ENCODE measurements at places on chromosomes 4 and X.

DNA sequence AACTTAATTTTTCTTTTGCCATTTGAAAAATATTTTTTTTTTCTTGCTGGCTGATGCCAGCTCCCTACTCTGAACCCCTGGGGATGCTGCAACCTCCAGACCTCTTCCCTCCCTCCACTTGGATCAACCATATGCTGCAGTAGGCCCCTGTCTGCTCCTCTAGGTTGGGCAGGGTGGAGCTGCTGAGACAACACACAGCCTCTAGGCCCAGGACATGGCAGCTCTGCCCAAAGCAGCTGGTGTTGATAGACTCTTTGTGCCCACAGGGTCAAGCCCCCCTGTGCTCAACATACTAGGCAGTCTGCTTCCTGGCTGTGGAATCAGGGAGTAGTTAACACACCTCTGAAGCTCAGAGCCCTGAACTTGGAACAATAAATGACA is 19.9 kb upstream of the CLNK start:
- no peak for DNase-seq

DNA sequence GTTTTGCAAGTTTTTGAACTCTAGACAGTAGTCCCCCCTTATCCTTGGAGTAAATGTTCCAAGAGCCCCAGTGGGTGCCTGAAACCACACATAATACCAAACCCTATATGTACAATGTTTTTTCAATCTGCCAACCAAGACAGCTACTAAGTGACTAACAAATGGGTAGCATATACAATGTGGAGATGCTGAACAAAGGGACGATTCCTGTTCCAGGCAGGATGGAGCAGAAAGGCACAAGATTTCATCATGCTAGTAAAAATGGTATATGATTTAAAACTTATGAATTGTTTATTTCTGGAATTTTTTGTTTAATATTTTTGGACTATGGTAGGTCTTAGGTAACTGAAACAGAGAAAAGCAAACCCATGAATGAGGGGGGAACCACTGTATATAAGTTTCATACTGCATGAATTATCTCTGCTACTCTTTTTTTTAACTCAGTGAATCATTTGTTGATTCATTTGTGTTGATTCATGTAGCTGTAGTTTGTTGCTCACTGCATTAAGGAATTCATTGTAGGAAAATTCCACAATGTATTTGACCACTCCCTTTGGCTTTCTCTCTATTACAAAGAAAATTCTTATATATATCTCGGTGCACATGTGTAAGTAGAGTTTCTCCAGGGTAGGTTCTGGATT is 21.9 kb upstream of the ANXA3 start:
- no peak for DNase-seq

DNA sequence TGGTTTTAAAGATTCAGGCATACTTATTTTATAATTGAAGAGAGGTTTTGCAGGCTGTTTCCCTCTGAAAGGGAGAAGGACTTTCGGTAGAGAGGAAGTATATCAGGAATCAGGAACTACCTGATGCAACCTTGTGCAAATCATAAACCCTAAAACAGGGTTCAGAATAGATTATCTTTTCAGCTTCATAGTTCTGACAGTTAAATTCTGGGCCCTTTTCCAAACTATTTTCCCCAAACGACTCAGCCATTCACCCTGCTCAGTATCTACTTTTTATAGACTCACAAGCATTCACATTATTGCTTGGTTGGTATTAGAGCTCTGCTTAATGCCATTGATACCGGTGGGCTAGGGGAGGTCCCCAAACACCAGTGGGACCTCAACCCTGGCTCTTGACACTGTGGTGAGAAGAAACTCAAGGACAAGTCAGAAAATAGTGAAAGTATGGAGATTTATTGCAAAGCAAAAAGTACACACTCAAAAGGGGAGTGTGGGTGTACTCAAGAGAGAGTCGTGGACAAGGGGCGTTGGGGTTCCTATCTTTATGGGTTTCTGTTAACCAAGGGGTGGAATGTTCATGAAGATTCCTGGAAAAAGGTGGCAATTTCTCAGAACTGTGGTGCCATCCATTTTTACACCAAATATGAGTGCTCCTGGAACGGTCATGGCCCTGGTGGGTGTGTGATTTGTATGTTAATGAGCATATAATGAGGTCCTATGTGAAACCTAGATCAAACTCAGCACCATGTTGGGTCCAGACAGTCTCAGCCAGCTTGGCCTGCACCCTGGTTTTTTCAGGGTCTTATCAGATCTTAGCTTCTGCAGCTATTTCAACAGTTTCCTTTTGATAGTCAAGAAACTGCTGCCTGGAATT is 238.3 kb downstream of the DCLK2 start:
- DNase-seq = no peak

- no peak for DNase-seq
Measured at GRCh38 chrX:7985568-7985967, 58.4 kb upstream of the PNPLA4 start.

- no peak for DNase-seq
Measured at GRCh38 chrX:154434394-154435168, 2.4 kb upstream of the GDI1 start.

DNA sequence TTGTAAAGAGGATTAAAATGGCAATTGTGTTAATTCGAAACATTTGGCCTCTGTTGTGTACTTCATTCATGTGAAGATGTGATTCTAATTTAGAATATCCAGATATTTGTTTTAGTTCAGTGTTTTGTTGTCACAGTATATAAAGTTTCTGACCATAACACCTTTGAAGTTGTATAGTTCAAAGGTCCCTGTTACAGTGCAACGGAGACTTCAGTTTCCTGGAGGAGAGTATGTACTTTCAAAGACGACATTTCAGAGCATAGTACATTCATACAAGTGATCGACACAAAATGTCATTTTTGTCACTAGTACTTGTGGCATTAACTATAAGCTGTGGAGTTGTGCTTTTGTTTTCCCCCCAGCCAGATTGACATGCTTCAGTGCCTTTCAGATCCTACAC is 372.8 kb upstream of the MAGEB2 start:
- no peak for DNase-seq

- peak; percentile 90 for DNase-seq
Measured at GRCh38 chr4:39697740-39698423, at the start of gene UBE2K. Gene UBE2K (plus strand): TSS chr4:39698136. CDS start chr4:39698328, 192 bp downstream.

GRCh38 chrX:51332188-51332942 is at the start of gene NUDT10:
Gene NUDT10 (plus strand): TSS chrX:51332822. CDS start chrX:51332966, 144 bp downstream.
- peak; percentile 32 for DNase-seq

- no peak for DNase-seq
Measured at GRCh38 chr4:82517043-82517442, 44.7 kb downstream of the TMEM150C start.

- DNase-seq = no peak
Measured at GRCh38 chrX:11349661-11350337, 56.6 kb downstream of the AMELX start.

- no peak for DNase-seq
Measured at GRCh38 chrX:118594697-118595420, 99.2 kb downstream of the DOCK11 start.

- DNase-seq = no peak
Measured at GRCh38 chrX:153527208-153527607, 9.8 kb downstream of the ATP2B3 start.

DNA sequence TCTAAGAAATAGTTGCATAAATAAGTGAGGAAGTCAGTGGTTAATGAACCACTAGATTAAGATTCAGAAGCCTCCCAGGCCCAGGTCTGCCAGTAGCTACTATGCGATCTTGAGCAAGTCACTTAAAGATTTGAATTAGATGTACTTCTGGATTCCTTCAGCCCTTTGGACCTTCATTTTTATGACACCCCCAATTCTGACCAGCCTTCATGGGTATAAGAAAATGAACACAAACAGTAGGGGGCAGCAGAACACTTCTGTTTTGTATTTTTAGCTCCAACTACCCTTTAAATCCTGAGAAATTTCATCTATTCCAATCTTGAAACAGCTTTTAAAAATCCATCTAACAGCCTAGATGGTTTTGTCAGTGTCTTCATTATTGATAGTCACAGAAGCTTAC is 19.0 kb downstream of the TMEM47 start:
- DNase-seq = no peak

DNA sequence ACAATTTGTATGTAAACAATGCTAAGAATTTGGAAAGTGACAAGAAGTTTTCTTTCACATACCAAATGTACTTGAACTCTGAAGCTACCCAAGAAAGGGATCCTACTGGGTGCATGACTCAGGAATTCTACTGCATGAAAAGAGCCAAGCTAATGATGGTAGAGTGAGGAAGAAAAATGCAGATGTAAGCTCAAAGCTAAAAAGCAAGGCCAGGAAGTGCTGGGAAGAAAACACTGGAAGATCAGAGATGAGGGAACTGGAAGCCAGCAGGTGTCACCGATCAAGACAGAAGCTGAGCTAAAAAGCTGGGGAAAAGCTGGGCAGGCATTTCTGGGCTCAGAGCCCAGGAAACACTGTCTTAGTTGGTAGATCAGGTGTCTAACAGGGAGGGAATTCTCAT is 449.1 kb downstream of the NKX6-1 start:
- DNase-seq = no peak

DNA sequence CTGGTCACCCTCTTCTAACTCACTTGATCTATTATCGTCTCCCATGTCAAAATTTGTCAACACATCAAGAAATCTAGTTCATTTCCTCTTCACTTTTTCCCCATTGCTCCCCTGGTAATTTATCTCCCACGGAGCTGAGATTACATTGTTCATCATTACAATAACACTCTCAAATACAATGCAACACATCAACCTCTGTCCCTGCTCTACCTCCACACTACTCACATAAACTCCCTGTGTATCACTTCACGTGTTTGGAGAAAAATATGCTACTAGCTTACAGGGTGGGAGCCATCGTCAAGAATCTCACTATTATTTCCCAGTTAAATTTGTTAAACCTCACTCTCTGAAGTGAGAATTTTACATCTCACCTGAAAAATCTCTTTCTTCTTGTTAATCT is 1006.4 kb downstream of the ARAP2 start:
- no peak for DNase-seq
